ENCODE measurements at places on chromosomes 5 and 9.

DNA sequence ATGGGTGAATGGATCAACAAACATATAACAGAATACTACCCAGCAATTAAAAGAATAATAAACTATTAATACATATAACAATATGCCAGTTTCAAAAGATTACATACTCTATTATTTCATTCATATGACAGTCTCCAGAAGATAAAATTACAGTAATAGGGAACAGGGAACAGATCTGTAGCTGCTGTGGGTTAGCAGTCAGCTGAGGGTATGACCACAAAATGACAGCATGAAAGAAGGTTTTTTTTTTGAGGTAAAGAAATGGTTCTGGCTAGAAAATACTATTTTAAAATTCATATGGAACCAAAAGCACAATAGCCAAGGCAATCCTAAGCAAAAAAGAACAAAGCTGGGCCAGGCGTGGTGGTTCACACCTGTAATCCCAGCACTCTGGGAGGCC is 73.0 kb upstream of the NR5A1 start:
- DNase-seq = no peak

DNA sequence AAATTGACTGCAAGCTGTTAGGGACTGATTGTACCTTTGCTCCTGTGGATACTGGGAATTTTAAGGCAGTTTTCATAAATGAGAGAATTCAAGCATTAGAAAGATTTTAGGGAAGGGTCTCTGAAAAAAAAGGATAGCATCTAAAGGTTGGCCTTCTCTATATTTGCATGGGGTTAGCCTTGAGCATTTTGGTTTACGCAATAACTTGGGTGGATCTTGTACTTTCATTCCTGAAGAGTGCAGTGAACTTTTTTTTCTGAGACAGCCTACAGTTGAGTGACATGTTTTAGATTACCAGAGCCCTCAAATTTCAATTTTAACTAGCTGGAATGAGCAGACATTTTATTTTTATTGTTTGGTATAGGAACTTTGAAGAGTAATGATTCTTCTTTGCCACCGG is 91.6 kb upstream of the NR3C1 start:
- no peak for DNase-seq

DNA sequence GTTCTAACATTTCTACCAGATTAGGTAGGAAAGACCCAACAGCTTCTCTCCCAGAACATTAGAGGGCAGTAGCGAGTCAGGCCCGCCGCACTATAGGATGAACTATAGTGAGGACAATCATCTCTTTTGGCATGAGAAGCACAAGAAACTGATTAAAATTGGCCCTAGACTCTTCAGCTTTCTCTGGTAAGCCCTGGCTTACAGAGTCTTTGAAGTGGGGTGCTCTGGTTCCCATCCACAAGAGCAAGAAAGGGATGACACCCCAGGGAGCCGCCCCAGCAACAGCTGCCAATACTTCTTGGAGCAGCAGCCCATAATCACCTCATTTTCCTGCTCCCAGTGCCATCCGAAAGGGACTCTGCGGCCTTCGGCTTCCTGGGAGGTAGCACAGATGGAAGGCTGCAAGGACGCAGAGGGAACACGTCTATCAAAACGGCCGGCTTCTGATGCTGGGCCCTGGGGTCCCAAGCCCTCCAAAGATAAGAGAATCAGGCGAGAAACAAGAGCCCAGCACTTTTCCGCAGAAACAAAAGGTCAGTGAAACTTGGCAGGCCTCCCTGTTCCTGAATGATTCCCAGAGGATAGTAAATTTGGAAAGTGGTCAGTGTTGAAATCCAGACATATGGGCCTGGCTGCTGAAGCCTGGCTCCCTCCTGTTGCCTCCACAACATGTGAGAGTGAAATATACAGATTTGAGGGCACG is 69.3 kb downstream of the HSD17B3 start:
- peak; percentile 17 for DNase-seq

- DNase-seq = no peak
These were observed 3.4 kb downstream of the CARD9 start for GRCh38 chr9:136370037-136370436.

GRCh38 chr5:40376566-40376965 is 303.1 kb upstream of the PTGER4 start:
- DNase-seq = no peak

- no peak for DNase-seq
These were observed 23.0 kb downstream of the ARRDC3 start for GRCh38 chr5:91359962-91360609.

- DNase-seq = no peak
These were observed 30.9 kb downstream of the YIPF5 start for GRCh38 chr5:144139586-144139985.

- DNase-seq = no peak
These were observed 27.5 kb downstream of the ZNF618 start for GRCh38 chr9:113903514-113904077.

DNA sequence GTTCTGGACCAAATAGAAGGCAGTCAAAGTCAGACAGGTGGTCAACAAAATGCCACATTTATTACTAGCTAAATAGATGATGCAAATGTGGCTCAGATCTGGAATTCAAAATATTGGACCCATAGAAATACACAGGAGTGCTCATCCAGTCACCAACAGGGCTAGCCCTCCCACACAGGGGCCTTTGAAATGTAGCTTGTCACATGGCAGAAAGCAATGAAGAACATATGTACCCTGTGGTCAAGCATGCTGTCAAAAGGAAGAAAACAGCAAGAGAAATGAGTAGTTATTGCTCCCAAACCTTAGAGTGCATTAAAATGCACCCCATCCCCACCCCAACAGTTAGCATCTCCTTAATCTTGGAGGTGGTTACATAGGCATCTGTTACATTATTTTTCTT is 20.9 kb upstream of the CCDC112 start:
- no peak for DNase-seq

GRCh38 chr5:151408591-151409230 is 38.7 kb upstream of the SLC36A1 start:
- no peak for DNase-seq

- DNase-seq = no peak
These were observed 66.4 kb downstream of the SETX start for GRCh38 chr9:132288361-132288760.

DNA sequence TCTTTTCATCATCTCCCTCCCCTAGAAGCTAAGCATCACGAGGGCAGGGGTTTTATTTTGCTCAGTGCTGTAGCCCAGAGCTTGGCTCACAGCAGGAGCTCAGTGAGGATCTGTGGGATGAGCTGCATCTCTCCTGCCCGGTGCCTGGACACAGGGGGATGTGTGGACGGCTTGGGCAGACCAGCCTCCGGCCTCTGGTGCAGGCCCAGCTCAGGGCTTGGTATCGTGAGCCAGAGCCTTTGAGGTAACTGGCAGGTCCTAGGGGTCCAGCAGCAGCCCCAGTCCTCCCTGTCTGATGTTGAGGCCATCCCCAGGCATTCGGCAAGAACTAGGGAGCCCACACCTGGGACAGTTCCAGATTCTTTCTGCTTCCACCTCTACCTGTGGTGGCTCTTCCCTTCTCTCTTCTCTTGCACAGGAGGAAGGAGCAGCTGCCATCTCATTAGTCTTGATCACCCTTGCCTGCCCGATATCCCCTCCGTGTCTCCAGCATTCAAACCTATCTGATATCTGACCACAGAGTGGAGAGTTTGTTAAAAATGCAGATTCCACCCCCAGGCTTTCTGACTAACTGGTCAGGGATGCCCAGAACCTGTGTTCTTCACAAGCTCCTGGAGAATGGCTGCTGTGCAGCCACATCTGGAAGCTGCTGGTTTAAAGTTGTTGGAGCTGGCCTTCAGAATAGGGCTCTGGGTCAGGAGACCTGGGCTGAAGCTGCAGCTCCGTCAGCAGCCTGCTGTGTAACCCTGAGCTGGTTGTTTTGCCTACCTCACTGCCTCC is 7.9 kb upstream of the SLC6A7 start:
- DNase-seq = no peak

DNA sequence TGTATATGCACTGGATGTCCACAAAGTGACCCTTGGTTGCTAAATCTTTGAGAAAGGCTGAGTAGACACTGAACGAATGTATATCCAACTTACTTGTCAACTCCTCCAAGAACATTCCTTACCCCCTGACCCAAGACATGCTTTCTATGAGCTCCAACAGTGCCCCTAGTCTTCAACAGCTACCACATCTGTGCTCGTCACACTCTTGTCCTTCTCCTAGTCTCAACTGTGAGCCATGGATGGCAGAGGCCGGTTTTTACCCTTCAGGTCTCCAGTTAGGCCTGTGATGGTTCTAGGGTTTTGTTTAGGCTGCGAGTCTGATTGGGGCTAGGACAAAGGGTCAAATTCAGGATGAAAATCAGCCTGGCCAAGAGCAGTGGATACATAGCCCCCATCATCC is 19.0 kb upstream of the GPX3 start:
- no peak for DNase-seq

DNA sequence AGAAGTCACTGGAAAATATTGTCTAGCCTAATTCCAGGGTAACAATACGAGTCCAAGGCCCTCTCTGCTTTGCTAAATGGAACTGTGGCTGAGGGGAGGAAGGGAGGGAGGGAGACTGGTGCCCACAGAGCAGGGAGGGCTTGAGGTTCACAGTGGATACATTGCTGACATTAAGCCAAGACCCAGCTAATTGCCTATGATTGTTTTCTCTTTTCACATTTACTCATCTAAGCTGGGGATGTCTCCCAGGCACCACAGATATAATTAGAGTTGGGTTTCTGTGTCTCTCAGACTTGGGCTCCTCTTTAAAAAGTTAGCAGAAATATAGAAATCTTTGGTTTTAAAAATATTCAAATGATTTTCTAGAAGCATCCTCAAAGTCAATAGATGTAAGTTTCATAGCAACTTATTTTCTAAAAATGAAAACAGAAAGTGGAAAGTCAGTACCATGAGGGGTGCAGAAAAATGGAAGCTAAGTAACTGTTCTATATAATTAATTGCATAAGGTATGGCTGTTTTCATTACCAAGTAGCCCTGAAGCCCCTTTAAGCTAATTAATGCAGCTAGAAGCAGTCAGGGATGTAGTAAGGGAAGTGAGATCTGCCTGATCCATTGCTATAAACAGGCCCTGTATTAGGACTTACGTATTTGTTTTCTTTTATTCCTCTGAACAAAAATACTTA is 259.8 kb downstream of the NDUFS4 start:
- DNase-seq = no peak

DNA sequence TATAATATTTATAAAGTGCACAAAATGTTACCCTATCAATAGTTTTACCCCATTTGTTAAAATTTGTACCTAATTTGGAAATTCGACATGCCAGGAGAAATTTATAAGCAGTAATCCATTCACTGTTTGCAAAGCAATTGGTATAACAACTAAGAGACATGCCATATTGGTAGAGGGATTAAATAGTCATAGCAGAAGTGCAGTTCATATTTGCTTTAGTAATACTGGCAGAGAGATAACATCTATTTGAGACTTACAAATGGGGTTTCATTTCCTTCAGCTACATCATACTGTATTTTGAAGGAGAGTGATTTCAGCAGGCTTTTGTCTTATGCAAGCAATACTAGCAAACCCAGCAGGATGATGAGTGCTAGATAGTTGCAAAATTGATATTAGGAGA is 610.4 kb upstream of the CDH10 start:
- peak; percentile 56 for DNase-seq

- no peak for DNase-seq
These were observed 43.1 kb downstream of the HRH2 start for GRCh38 chr5:175700991-175701390.

GRCh38 chr9:121956808-121957207 is 136.3 kb downstream of the TTLL11 start:
- DNase-seq = no peak

- no peak for DNase-seq
These were observed 73.7 kb downstream of the UBE2QL1 start for GRCh38 chr5:6522331-6522730.

DNA sequence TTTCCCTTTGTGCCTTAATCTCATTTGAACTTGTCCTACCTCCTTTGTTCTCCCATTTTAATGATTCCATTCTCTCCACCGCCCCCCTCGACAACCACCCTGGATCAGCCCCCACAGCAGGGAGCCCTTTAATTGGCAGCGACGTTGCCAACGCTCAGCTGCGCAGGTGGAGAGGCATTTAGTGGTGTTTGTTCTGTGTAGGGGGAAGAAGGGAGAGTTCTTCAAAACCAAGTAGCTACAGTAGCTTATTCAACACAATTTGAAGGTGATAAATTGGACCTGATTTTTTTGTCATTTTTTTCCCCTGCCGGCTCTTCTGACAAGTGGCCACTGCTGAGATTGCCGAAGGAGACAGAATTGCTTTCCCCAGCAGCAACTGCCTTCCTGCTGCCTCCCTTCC is 499.1 kb downstream of the CDK5RAP2 start:
- peak; percentile 85 for DNase-seq

GRCh38 chr9:95433096-95433819 is 83.5 kb downstream of the PTCH1 start:
- no peak for DNase-seq

DNA sequence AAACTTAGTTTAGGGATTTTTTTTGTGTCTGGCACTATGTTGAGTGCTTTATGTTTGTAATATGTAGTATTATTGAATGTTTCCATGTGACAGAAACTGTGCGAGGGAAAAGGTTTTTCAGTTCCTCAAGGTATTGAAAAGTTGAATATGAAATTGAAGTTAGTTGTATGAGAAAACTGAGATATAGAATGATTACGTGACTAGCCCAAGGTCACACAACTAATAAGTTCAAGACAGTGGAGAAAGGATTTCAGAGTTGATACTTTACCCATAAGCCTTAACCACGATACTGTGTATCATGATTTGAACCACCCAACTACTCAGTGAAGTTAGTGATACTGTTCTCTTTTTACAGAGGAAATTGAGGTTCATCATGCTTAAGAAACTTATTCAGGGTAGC is 5.7 kb downstream of the NIPBL start:
- no peak for DNase-seq

DNA sequence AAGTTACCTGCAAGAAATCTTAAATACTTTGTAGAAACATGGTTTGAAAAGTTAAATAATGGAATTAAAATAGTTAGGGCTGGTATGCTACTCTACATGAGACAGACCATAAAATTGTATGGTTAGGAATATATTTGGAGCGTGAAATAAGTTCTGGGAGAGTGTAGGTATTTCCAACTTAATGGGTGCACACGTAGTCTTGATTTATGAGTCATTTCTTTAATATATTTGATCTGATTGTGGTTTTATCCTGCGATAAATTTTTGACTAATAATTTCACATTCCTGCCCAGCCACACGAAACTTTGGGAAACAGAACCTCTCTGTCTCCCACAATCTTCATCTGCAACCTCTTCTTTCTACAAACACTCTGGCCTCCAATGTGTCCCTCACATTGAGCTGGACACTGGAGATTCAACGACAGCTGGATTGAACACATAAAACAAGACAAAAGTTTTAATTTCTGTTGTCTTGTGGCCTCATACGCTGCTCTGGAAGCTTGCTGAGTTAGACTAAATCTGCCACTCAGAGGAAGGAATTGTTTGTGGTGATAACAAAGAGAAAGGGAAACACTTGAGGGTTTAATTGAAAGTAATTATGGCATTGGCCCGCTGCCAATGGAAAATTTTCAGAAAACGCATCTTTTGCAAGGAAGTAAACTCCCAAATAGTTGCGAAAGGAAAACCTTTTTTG is 201.8 kb upstream of the ZNF608 start:
- peak; percentile 34 for DNase-seq

DNA sequence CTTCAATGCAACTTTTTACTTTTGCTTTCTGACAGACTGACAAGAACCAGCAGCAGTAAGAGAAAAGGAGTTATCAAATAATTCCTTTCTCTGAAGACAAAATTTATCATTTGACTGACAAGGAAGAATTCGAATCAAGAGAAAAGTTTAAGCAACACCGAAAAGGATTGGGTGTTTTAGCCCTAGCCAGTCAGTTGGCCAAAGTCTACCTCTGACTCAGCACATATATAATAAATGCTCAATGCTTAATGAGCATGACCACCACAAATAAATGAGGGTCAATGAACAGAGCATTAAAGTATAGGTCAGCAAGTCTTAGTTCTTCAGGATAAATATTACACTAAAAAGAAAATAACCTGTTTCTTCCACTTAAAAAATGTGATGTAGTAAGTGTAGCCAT is 1603.5 kb upstream of the C9orf72 start:
- DNase-seq = no peak
